Activated CD4-positive, alpha-beta T cell treated with anti-CD3 and anti-CD28 coated beads, Interleukin-2, amount 10 ng/mL, durations not matched to agents 7 days and 5 days (primary cell): ENCODE measurements at places on chromosomes 5 and 9. TPM values are rescaled to one million over a fixed set of nuclear protein-coding genes. Genes with fewer than 3 reads are reported as not detected.

PHF24 gene
- not detected for total RNA-seq

DNA sequence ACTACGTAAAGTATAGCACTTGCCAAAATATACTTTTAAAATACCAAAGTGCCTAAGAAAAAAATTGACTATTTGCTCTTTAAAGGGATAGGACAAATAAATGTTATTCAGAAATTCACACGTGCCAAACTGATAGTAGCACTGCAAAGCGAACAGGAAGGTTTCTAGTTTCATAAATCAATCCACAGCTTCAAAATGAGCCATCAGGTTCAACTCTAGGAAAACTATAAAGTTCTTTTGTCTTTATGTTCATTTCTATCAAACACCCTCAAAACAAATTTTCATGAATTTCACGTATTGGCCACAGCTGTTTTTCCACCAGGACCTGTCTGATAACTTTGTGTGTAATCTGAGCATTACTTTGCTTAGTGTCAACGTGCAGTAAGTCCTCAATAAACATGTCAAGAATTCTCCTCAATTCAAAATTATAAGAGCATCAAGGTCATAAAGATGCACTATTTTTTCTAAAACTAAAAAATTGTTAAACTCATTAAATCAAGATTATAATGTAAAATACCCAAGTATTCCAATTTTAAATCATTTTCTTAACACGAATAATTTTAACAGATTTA is 3.0 kb downstream of the RNF130 start:
- H3K4me1 ChIP-seq, result peaks cover 20% of the 10 kb centered on the region
- no peak overlapping the region for H3K4me3 ChIP-seq
- DNase-seq, result no peak
- no peaks in the 10 kb centered on the region for H3K36me3 ChIP-seq

- H3K27ac ChIP-seq, result no peak overlapping the region
- H3K4me3 ChIP-seq, result no peak overlapping the region
- peaks cover 6% of the 10 kb centered on the region for H3K27me3 ChIP-seq
These were observed 364.4 kb downstream of the GADD45G start for GRCh38 chr9:89969156-89969675.

GRCh38 chr9:121581786-121582600 is 69.4 kb upstream of the DAB2IP start:
- no peak overlapping the region for H3K4me3 ChIP-seq
- H3K4me1 ChIP-seq, result no peaks in the 10 kb centered on the region
- no peaks in the 10 kb centered on the region for H3K36me3 ChIP-seq
- H3K27me3 ChIP-seq, result peaks cover 8% of the 10 kb centered on the region

DNA sequence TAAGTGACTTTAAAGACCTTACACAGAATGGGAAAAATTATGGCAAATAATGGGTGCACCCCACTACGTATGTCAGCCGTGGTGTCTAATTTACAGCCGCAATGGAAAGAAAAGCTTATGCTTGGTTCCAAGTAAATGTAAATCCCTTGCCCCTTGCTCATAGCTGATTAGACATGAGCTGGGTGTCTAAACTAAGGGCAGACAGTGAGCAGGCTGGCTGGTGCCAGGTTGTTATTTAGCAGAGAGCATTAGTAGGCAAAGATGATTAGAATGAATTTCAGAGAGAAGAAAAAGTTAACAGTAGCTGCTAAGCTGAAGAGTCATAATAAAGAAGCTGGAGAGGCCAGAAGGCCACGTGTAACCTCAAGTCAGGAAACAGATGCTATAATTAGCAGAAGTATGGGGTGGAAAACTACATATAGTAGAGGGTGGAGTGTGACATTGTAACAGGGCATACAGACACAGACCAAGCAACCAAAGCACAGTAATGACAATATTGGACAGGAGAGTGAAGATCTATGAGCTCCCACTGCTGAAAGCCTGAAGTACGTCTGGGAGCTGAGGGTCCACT is 257.7 kb downstream of the MCTP1 start:
- no peak overlapping the region for H3K4me3 ChIP-seq
- DNase-seq, result no peak
- no peaks in the 10 kb centered on the region for H3K27me3 ChIP-seq
- peaks cover 26% of the 10 kb centered on the region for H3K4me1 ChIP-seq

CEP120 gene
- total RNA-seq, result 31.7 TPM
